Airway epithelial cell (primary cell): ENCODE measurements at places on chromosomes 1 and 21. TPM values are rescaled to one million over a fixed set of nuclear protein-coding genes. Genes with fewer than 3 reads are reported as not detected.

The HSD3B1 gene
- total RNA-seq, result not detected in 2 replicates

The EDN2 gene
- total RNA-seq, result 2.8 and 10.1 TPM in 2 replicates

The TDRD10 gene
- total RNA-seq, result not detected in 2 replicates

The GPR37L1 gene
- total RNA-seq, result 0.07 TPM in 1 of 2 replicates, not detected in the other

The TSTD1 gene
- total RNA-seq, result 110 and 112 TPM in 2 replicates

The PPFIA4 gene
- total RNA-seq, result 2.0 and 2.6 TPM in 2 replicates

The GJA5 gene
- 0.07 and 3.0 TPM in 2 replicates for total RNA-seq

The NES gene
- 0.85 and 0.93 TPM in 2 replicates for total RNA-seq
